Islet precursor cell (in vitro differentiated cells): ENCODE measurements at places on chromosomes 5 and 9.

- peak; percentile 21 for DNase-seq
Measured at GRCh38 chr9:114431770-114432169, 44.0 kb upstream of the AKNA start.

GRCh38 chr5:157280927-157281326, 15.0 kb downstream of the CYFIP2 start:
- no peak for DNase-seq

DNA sequence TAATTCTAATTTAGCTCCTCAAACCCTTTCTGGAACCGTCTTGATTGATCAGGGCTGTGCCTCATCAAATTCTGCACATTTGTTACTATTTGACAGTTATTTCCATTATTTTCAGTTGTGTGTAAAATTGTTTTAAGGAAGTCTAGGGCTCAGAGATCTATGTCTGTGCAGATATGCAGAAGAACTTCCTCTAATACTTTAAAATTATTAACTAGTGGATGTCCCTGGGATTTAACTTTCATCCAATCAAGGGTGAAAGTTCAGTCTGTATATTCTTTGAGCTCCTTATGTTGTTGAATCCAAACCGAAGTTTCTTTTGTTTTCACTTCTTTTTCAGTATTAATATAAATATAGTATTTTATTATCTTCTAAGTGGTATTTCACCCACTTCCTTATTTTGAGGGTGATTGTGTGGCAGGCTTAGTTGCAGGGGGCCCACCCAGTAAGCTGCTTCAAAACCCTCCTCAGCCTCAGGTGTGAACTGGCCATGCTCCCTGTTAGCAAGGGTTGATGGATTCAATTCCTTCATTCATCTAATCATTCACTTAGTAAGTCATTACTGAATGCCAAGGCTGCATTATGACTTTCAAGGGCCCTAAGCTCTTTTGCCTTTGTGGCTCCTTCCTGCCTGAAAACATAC, 2.1 kb upstream of the CAMLG start:
- DNase-seq, result no peak

DNA sequence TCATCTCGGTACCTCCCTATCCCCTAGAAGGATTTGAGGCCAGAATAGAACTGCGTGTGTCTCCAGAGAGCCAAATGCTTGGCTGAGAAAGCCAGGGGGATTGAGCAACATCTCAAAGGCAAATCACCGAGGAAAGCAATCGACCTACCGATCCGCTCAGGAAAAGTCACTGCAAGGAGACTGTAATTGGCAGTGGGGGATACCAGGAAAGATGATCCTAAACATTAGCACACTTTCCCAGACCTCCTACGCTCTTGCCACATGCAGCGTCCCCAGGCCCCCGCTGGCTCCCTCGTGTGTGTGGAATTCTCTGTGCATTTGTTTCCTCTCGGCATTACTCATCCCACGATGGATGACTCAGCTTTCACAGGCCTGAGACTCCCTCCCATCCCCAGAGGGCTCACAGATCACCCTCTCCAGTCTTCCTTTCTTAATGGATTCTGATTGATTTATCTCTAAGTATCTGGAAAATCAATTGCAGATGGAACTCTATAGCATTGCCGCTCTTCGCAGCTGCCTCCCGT, 82.2 kb upstream of the ICE1 start:
- DNase-seq, result peak; percentile 98

DNA sequence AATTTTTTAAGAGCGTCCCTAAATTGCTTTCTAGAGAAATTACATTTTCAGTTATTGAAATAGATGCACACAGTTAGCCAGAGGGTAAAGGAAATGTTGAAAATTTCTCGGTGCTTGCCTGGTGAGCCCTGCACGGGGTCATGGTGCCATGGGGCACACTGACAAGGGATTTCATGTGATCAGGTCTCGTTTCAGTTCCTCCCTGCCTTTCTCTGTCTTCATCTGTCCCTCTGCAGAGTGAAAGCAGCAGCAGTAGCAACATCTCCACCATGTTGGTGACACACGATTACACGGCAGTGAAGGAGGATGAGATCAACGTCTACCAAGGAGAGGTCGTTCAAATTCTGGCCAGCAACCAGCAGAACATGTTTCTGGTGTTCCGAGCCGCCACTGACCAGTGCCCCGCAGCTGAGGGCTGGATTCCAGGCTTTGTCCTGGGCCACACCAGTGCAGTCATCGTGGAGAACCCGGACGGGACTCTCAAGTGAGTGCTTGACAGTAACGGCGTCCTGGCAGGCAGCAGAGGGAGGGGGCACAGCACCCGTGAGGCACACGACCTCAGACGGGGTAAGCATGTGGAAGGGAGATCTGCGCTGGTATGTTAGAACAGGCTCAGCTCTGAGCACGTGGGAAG, 89.1 kb upstream of the OTULINL start:
- no peak for DNase-seq

DNA sequence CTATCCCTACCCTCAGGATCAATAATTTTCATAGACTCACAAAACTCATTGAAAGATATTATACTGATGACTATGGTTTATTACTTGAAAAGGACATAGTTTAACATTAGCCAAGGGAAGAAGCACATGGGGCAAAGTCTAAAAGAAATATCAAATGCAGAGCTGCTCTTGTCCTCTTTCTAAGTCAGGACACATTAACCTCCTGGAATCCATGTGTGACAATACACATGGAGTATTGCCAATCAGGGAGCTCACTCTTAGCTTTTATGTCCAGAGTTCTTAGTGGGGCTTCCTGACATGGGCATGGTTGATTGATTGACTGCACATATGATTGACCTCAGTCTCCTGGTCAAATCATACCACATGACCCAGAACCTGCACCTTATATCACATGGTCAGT, 165.5 kb upstream of the COX7C start:
- DNase-seq, result no peak
